ENCODE measurements at places on chromosomes 5 and 9.
A peak's percentile ranks its signal among the peaks of the same experiment; 100 is the strongest.

- no peak for DNase-seq
Observed at GRCh38 chr9:97487107-97487506, 14.4 kb upstream of the TMOD1 start.

- no peak for DNase-seq
Observed at GRCh38 chr9:74463825-74464224, 33.3 kb upstream of the RORB start.

GRCh38 chr5:81016116-81016515 lies 56.0 kb downstream of the RASGRF2 start:
- no peak for DNase-seq

GRCh38 chr5:115132465-115132864 lies 37.2 kb downstream of the TRIM36 start:
- DNase-seq = no peak

DNA sequence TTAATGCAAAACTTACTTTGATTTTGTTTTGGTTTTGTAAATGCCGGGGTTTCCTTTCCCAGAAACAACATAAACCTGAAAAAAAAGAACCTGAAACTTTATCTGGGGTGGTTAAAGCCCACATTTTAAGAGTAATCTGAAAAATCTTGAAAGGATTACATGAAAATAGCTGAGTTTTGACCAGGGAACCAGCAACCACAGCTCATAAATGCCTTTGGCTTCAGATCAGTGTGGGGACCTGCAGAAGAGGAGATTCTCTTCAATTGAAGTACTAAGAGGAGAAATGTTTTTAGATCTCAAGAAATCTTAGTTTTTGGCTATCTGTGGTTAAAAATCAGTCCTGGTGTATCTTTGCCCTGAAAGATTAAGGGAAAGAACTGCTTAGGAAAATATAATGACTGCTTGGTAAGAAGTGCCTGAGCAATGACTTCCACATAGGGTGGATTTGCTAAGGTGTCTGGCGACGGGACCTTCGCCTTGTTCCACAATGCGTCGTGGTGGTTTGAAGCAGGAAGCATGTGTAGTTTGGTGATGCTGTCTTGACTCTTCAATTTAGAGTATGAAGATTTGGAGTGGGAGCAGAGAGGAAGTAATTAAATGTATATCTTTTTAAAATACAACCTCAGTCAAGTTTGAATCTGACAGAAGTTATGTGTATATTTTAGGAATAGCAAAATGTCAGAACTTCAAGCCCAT lies 186.5 kb downstream of the MAN2A1 start:
- no peak for DNase-seq

- DNase-seq = no peak
Observed at GRCh38 chr9:123697686-123698085, 232.2 kb downstream of the DENND1A start.

GRCh38 chr5:143229896-143230675 lies 173.4 kb downstream of the NR3C1 start:
- no peak for DNase-seq

DNA sequence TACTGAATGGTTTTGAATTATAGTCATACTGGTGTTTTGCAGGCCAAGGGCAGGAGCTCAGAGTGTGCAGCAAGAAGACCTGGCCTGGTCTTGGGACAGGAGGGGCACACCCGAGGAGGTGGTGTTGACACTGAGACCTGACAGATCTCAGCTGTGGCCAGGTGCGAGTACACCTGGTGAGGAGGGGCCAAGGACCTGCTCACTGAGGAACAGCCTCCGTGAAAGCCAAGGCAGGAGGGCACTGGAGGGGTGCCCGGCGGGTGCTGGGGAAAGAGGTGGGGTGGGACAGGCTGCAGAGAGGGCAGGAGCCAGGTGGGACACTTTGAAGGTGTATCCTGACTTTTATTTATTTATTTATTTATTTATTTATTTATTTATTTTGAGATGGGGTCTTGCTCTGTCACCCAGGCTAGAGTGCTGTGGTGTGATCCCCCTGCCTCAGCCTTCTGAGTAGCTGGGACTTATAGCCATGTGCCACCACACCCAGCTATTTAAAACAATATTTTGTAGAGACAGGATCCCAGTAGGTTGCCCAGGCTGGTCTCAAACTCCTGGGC lies 23.3 kb upstream of the LAMC3 start:
- DNase-seq = no peak

- DNase-seq = no peak
Observed at GRCh38 chr5:171544913-171545765, 125.7 kb downstream of the FGF18 start.

DNA sequence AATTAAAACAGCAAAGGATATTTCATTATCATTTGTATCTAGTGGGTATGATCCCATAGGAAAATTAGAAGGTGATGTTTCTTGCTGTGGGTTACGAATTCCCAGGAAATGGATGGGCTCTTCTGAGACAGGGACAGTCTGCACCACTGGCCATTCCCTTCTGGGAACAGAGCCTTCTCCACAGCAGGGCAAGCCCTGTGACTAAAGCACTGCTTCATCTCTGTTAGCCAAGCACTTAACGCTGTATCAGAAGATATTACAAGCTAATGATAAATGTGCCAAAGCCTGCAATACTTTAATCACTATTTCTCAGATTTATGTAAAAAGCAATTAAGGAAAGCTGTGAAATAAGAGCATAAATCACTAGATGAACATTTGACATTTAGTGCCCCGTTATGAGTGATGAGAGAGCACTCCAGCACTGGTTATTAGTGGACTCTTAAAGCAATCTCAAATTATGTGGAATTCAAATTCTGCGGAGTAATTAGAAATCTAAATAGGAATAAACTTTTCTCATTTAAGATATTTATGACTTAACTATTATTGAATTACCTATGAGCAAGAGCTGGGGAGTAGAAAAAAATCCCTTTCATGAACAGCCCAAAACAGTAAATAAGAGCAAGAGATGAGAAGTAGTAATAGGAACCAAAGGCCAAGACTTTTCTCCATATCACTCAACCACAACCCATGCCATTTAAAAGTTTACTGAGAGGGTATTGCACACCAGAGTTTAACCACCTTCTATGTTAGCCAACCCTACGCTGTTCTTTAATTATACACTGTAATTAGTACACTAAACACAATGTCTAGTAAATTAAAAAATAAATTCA lies 49.2 kb downstream of the FAM240B start:
- DNase-seq = no peak

DNA sequence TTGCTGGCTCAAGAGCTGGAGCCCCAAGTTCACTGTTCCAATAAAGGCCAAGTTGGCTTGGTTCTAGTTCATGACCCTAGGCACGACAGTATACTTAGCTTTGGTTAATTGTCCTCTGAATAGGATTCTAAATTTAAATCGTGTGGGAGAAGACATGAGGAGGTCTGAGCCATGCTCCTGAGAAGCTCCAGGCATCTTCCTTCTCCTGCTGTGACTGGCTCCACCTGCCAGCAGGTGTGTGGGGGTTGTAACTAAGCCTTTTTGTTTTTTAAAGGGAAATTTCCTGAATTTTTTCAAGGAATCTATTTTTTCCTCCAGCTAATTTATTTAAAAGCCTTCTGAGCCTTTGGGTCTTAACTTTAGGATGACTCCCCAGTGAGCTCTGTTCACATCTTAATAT lies 20.2 kb upstream of the TRIM36 start:
- DNase-seq = no peak

DNA sequence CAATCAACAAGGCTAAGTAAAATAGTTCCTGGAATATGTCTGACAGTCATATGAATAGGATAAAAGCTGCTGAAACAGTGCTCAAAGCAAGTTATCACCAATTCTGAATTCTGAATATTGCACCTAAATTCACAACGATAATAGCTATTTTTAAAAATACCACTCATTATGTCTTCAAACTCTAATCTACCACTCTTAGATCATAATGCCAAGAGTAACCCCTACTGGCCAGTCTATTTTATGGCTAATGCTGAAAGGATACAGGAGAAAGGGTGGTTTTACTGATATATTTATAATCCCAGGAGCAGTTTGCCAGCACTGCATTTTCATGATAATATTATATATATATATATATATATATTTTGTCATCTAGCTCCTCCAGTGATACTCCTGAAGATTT lies 232.8 kb downstream of the PDE4D start:
- no peak for DNase-seq

DNA sequence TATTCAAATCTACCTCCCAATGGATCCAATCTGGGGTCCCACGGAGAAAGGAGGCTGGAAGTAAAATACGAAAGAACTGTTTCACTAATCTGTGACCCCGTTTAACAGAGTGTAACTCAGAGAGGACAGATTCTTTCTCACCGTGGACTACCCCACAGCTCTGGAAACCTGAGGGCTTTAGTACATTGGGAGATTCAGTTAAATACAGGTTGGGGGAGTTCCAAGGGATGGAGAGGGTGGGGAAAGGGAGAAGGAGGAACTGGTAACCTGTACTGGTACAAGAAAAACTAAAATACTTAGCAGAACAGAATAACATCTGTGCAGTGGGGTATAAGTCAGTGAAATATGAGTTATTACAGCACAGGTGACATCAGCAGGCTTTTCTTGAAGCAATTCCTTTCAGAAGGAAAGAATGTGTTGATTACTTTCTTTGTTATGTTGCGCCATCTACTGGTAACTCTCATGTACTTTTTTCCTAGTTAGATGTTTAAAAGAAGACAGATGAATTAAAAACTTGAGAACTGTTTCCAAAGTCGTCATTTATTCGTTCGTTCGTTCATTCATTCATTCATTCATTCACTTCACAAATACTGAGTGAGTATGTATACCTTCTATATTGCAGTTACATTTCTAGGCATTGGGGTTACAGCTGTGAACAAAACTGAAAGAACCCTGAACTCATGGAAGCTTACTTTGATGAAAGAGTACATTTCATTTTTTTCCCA lies 30.0 kb upstream of the STOM start:
- peak; percentile 39 for DNase-seq

- no peak for DNase-seq
Observed at GRCh38 chr5:161376034-161376433, 170.5 kb downstream of the GABRB2 start.

GRCh38 chr5:172733974-172734346 lies 37.0 kb downstream of the DUSP1 start:
- DNase-seq = no peak

DNA sequence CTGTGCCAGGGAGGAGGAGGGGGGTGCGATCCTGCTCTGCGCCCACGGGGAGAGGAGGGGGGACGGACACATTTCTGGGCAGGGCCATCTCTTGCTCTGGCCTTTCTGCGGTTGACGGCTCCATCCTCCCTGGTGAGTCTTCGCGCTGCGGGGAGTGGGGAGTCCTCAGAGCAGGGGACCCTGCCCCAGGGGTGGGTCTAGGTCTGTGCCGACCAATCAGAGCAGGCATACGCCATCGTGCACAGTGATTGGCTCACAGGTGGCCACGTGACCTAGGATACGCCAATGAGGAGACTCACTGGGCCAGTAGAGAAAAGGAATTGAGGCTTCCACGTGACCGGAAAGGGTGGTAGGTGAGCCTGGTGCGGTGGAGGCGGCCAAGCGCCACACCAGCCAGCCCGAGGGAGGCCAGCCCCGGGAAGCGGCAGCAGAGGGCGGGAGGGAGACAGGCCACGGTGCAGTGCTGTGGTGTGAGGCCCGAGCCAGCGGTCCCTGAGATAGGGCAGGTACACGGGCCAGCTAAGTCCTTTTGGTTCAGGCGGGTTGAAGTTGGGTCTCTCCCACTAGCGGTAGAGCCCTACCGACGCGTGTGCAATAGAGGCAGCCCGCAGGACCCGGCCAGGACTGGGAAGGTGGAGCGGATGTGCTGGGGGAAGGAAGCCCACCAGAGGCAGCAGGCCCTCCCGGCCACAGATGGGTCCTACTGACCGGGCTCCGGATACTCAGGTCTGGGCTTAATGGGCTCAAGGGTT lies 65.2 kb upstream of the RNF130 start:
- DNase-seq = no peak

GRCh38 chr9:2012347-2012746 lies 2.8 kb upstream of the SMARCA2 start:
- no peak for DNase-seq

DNA sequence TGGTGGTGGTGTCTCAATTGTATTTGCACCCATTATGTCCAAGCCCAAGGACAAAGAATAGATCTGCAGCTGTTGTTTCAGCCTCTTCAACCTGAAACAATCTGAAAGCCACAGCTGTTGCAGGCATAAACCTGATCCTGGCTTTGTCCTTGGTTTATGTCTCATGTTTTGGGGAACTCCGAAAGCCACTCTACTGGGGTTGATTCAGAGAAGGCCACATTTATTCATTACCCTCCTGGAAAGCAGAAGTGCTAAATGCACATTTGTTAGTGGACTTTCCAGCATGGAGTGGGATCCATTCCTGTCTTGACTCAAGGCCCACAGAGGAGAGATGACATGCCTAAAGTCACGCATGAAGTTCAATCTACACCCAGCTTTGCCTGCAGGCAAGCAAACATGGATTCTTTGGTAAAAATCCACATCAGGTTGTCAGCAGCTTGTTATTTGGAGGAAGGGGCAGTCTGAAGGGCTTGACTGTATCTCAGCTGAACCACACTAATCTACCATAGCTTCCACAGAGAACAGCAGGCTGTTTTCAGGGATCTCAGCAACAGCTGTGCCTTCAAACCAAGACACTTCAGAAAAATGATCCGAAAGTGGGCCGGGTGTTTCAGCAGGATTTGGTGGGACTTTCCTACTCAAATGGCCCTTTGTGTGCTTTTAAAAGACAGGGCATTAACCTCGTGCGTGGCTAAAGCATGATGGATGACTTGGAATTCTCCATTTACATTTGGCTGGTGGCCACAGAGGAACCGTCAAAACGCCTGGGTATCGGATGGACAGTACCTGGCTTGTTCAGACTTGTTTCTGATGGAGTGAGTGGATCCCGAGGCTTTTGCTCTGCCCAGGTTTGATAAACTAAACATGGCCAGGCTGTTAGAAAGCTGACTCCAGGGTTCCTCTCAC lies 36.2 kb upstream of the ADAM19 start:
- DNase-seq = no peak

GRCh38 chr9:136116360-136117098 lies 2.1 kb downstream of the TMEM250 start:
- no peak for DNase-seq

- no peak for DNase-seq
Observed at GRCh38 chr5:66830636-66831035, 234.4 kb downstream of the MAST4 start.

GRCh38 chr5:38540314-38540713 lies 16.1 kb downstream of the LIFR start:
- DNase-seq = no peak

- no peak for DNase-seq
Observed at GRCh38 chr5:102547141-102548035, 48.6 kb upstream of the SLCO6A1 start.

DNA sequence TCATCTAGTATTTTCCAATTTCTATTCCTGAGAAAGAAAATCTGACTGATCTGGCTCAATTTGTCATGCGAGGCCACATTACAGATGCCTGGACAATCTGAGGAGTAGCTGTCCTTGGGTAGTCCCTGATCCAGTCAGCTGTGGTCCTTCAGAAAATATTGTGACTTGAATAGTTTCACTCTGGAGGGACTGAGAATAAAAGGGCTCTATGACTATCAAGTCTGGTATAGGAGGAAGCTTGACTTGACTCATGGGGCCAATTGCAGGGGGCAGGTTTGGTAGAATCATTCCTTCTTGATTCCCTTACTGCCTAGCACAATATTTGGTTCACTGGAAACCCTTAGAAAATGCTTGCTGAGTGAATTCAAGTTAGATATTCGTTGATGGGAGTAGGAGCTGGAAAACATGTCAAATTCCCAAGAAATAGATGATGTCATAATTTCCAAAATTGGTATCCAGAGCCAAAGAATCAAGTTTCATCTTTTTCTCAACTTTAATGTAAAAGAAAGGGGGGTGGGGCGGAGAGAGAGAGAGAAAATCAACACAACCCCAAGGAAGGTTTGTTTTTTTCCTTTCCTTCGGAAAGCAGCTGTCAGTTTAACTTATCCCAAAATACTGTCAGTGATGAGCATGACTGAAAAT lies 32.4 kb upstream of the STX17 start:
- no peak for DNase-seq
